PC-3 (cell line): ENCODE measurements at places on chromosomes 2 and 18.

DNA sequence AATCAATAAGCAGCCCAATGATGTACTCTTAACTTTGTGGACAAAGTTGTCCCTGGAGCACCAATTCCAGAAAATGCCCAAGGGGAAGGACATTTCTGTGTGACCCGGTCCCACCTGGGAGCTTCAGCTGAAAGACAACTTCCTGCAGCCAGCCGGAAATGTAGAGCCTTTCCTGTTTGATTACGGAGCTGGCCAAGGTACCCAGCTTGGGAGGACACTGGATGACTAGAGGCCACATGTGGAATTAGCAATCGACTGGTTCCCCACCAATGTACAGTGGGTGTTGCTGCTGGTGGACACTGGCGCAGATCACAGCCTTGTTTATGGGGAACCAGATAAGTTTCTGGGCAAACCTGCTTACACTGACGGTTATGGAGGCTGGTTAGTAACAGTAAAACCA lies 53.0 kb upstream of the ZC3H15 start:
- no peak for DNase-seq

- DNase-seq, result no peak
These were observed 113.9 kb downstream of the CCDC85A start for GRCh38 chr2:56297671-56298070.

DNA sequence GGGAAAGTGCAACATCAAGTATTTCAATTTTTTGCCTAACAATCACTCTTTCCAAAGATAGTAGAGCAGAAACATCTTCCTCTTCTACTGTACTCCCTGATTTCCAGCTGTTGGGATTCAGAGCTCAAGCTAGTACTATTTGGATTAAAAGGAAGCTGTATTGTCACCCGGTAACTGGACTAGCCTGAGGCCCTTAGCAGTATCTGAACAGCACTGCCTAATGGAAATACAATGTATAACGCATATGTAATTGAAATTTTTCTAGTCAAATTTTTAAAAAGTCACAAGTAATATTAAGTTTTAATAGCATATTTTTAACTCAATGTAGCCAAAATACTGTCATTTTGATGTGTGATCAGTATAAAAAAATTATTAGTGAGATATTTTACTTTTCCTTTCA lies 86.2 kb downstream of the COX7A2L start:
- DNase-seq, result no peak

DNA sequence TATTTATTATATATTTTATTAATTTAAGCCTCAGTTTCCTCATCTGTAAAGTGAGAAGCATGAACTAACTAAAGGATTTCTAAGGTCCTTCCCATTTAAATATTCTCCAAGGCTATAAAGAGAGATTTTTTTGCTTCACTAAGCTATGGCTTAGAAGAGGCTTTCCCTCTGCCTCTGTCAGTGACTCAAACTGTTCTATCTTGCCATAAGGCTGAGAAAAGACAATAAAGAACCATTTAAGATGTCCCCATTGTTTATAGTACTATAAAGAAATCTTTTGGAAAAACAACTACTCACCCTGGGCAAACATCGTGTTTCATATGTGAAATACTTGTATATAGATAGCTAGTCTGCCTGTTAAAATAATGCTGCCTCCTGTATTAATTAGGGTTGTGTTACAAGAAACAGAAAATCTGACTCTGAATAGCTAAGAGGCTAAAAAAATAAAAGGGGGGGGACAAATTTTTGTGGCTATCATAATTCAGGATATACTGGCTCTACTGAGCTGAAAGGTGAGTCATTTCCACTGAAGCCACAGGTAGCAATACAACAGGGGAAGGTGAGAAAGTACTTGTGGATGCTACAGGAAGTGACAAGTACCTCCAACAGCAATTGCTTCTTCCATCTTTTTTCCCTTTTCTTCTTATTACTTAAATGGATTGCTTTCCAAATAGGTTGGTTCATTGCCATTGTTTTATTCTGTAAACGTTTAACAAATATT lies 25.4 kb downstream of the EPHA4 start:
- DNase-seq, result peak; percentile 70

GRCh38 chr2:55163941-55164390 lies 68.1 kb downstream of the CLHC1 start:
- DNase-seq, result peak; percentile 74

- DNase-seq, result no peak
These were observed 10.7 kb downstream of the PER2 start for GRCh38 chr2:238277695-238278094.

- peak; percentile 58 for DNase-seq
These were observed 69.9 kb upstream of the HS6ST1 start for GRCh38 chr2:128388499-128388941.

- DNase-seq, result no peak
These were observed 238.8 kb downstream of the LDLRAD4 start for GRCh38 chr18:13457327-13457726.

DNA sequence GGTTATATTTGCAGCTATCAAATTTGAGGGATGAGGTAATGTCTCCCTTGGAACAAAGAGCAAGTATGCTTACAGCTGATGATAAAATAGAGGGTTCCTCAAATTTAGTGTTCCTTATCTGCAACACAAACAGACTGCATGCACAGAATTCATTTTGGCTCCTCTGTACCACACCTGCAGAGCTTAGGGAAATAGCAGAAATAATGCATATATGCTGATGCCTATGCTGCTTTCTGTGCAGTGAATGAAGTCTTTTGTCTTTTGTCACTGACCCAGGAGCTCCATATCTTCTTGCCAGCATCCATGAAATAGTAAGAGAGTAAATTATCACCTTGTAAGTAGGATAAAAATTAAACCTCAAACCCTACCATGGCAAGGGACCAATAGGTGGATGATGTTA lies 69.8 kb downstream of the NCKAP1 start:
- no peak for DNase-seq

GRCh38 chr2:34107811-34108210 lies 508.7 kb upstream of the FAM98A start:
- DNase-seq, result peak; percentile 4

GRCh38 chr2:149034406-149034805 lies 4.1 kb upstream of the LYPD6B start:
- DNase-seq, result no peak

DNA sequence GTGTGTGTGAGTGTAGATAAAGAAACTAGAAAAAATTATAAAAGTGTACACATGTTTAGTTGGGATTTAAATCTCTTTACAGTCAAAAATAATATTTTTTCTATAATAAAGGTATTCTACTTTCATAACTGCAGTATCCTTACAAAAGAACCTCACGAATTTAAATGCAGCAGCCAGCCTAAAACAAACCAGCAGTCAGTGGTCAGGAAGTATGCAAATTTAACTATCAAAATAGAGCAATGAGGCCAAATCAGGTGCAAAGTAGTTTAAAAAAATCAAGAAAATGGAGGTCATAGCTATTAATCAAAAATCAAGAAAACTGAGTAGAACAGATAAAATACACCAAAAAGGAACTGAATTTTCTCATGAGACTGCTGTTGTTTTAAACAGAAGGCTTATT lies 407.1 kb downstream of the CDH19 start:
- no peak for DNase-seq

GRCh38 chr2:70385204-70385603 lies 83.3 kb upstream of the FAM136A start:
- no peak for DNase-seq

DNA sequence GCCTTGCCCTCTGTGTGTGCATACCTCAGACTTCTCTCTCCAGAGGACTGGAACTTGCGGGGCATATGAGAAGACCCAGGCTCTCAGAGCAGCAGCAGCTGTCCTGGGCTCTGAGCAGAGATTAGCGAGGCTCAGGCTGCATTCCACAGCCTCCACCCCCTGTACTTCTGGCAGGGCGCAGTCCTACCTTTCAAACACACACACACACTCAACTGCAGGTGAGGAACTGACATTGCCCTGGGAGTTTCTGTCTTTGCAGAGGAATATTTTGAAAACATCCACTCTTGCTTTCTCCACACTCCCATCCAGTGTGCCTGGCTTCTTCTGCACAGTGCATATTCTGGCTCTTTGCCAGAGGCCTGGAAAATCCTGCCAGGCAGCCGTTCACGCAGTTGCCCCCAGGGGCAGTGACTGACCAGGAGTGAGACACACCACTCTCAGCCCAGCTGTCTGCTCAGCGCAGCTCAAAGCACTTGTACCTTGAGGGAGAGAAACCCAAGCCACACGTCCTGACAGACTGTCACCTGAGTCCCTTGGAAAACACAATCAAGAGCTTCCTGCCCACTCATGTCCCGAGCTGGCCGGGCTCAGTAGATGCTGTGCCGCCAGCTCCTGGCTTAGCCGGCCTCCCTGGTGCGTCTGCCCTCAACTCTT lies 460.8 kb downstream of the RNF144A start:
- DNase-seq, result peak; percentile 71

DNA sequence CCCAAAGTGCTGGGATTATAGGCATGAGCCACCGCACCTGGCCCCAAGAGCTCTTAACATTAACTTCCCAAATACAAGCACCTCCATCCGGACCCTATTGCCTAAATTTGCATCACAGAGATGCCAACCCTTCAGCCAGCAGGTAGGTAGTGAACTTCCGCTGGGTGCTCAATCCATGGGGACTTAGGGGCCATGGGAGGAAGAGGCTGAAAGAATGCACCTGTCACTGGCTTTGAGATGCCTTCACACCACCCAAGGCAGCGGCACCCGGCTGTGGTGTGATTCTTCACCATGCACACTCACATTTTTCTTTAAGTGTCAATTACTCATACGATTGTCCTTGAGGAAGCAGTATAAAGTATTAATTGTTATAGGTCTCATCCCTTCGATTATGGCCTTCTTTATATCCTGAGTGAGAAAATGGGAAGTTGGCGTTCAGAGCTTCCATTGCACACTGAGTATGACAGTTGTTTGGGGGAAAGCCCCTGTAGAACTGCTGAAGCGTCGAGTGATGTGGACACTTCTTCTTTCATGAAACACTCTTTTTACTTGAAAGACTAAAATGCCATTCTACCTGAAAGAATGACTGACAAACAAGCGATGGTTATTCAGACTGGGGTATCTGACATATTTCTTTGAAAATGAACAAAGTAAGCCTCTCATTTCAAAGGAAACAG lies 51.8 kb upstream of the BIN1 start:
- no peak for DNase-seq

- DNase-seq, result no peak
These were observed 432.0 kb downstream of the CCDC85A start for GRCh38 chr2:56615760-56616159.

DNA sequence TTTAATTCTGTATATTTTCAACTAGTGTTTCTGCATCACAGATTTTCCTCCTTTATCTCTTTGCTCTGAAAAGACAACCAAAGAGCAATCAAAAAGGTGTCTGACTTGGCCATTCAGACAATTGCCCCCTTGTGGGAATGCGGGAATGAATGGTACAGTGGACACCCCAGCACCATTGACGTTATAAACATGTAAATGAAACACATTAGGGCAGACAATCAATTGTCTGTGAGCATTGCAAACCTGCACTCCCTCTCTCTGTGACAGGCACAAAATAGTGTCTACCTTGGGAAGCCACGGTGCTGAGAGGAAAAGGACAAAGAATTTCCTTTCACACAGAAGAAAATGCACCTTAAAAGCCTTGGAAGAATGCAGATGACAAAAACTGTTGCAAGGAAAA lies 8.0 kb downstream of the ZEB2 start:
- no peak for DNase-seq

- peak; percentile 53 for DNase-seq
These were observed 576 bp downstream of the NYAP2 start for GRCh38 chr2:225400060-225400511.

DNA sequence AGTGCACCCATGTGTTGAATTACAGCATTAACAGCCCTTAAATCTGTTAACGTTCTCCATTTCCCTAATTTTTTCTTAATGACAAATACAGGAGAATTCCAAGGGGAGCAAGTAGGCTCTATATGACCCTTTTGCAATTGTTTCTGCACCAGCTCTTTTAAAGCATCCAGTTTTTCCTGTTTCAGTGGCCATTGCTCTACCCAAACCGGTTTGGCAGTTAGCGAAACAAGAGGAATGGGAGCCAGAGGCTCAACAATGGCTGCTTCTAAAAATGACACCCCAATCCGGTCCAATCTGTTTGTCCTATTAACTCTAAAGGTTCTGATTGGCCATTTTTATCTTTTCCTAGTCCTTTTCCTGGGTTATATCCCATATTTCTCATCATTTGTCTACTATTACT lies 15.1 kb upstream of the SUCLG1 start:
- peak; percentile 74 for DNase-seq

DNA sequence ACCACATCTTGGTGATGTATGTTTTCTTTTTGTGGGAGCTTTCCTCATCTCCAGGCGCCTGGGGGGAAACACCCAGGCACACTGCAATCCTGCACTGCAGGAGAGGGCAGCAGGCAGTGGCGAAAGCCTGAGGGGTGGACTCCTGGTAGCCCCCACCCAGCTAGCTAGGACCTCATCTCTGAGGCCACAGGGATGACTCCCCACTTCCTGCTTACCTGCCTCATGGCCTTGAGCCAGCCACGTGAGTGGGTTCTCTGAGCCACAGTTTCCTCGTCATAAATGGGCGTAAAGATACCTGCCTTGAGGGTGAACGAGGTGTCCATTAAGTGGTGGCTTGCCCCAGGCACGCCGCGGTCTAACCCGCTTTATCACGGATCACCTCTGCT lies 19.1 kb downstream of the TRAF3IP1 start:
- DNase-seq, result peak; percentile 8

DNA sequence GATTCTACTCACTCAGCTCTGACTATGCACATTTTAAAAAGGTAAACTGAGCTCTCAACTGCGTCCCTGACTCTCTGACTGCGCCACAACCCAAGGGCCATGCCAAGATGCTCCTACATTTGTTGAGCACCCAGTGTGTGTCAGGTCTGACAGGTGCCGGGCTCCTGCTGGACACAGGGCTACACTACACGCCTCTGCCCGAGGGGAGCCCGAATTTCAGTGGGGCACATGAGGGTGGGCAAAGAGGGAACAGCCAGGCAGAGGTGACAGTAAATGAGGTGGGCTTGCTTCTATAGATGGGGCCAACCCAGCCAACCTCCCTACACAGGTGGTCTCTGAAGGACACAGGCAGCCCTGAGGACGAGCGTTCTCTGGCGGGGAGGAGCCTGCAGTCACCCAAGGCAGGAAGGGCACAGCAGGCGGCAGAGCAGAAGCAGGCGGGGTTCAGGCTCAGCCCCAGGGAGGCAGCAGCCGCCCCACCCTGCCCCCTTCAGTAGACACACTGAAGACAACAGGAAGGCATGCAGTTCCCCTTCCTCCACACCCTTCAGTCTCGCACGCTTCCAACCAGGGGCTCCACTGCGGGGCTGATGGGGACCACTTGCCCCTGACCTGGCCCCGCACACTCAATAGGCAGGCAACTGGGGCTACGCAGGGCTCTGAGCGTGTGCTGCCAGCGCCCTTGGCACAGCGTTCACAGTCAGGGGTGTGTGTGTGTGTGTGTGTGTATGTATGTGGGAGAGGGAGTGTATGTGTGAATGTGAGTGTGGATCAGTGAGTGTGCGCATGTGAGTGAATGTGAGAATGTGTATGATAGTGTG lies 98.4 kb downstream of the UXS1 start:
- no peak for DNase-seq

DNA sequence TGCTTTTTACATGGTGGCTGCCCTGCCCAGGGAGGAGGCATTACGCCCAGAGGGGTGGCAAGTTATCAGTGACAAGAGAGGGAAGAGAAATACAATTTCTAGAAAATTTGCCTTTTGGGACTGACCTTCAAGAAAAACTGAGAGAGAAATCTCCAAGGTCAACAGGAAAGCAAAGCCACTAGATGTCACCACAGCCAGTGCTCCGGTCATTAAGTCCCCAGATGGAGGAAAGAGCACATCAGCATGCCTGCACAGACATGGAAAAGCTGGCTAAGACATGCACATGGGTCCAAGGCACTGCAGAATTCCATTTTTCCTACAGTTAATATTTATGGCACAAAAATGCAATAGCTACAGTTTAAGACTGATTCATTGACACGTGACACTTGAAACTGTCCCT lies 21.0 kb downstream of the FHL2 start:
- DNase-seq, result no peak
